ENCODE measurements at places on chromosomes 1 and 21.

GRCh38 chr1:15959827-15960446, 16.0 kb downstream of the ZBTB17 start:
- no peak for DNase-seq

- DNase-seq, result no peak
These were observed 51.6 kb upstream of the KCND3 start for GRCh38 chr1:112040891-112041740.

DNA sequence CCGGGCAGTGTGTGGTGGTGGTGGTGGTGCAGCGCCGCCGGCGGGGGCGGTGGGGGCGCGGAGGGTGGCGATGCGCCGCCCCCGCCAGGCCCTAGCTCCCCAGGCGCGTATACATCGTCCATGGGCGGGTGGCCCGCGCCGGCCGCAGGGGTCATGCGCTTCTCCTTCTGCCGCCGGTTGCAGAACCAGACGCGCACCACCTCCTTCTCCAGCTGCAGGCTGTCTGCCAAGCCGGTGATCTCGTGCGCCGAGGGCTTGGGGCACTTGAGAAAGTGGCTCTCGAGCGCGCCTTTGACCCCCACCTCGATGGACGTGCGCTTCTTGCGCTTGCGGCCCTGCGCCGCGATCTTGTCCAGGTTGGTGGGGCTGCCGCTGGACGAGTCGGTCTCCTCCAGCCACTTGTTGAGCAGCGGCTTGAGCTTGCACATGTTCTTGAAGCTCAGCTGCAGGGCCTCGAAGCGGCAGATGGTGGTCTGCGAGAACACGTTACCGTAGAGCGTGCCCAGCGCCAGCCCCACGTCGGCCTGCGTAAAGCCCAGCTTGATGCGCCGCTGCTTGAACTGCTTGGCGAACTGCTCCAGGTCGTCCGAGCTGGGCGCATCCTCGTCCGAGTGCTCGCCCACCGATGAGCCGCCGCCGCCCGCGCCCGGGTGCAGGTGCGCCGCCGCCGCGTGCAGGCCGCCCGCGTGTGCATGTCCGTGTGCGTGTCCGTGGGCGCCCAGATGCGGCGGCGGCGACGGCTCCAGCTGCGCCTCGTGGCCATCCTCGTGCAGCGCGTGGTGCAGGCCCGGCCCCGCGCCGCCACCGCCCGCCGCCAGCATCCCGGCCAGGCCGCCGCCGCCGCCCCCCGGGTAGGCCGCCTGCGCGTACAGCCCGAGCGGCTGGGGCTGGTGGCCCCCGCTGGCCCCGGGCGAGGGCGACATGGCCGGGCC, 926 bp downstream of the POU3F1 start:
- no peak for DNase-seq

DNA sequence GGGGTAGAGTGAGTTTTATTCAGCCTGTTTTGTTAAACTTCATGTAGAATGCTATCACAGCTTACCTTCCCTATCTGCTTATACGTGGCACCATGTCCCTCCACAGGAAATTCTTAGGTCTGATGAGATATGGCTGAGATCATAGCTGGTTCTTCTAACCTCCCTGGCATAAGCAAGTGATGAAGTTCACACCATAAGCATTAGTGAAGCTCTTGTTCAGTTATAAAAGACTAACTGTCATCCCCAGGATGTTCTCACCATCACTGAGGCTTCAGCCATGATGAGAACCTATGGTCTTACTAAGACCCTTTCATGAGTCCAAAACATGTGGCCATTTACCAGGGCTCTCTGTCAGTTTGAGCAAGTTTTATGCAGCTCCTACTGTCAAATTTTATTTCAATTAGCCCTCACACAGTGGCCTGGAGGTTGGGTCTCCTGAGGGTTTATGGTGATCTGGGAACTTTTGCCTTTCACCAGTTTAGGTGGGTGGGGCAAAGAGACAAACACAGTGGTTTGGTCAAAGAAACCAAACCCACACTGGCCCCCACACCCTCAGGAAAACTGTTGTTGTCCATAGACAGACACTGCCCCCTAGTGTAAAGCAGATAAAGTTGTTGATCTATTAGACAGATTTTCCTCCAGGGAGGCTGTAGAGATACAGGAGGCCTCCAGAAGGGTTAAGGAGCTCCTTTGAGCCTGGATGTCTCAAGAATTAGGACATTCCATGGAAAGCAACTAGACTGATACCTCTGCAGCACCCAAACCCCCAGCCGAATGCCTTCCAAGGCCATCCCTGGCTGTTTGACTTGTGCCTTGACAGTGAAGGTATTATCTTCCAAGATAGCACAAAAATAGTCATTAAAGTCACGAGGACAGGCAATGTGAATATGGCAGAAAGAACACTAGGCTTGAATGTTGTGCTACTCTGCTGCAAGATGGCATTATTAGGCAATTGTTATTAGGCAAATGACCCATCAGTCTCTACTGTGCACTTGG, 5.0 kb downstream of the SLC22A15 start:
- no peak for DNase-seq

GRCh38 chr1:119940697-119941096, 44.4 kb upstream of the ADAM30 start:
- no peak for DNase-seq

- no peak for DNase-seq
These were observed 81.0 kb downstream of the GLIS1 start for GRCh38 chr1:53657891-53658396.

DNA sequence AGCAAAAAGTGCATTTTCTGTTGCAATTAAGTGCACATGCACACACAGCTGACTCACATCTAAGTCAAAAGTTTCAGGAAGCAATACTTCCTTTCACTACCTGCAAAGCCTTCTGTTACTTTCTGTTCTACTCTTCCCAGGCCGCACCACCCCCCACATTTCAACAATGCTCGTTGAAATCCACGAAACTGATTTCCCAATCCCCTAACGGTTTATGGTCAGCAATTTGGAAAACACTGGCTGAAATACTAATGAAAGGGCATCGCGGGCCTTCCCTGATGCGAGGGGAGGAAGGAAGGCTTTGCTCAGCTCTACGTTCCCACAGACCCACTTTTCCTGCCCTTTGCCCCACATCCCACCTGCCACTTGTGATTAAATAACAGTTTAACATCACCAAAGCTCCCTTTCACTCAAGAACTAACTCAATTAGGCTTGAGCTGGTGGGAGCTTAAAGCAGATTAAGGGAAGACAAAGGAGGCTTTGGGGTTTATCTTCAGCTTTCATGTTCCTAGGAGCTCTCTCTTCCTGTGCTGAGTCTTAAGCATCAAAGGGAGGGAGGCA, 243.2 kb upstream of the RAB4A start:
- no peak for DNase-seq

DNA sequence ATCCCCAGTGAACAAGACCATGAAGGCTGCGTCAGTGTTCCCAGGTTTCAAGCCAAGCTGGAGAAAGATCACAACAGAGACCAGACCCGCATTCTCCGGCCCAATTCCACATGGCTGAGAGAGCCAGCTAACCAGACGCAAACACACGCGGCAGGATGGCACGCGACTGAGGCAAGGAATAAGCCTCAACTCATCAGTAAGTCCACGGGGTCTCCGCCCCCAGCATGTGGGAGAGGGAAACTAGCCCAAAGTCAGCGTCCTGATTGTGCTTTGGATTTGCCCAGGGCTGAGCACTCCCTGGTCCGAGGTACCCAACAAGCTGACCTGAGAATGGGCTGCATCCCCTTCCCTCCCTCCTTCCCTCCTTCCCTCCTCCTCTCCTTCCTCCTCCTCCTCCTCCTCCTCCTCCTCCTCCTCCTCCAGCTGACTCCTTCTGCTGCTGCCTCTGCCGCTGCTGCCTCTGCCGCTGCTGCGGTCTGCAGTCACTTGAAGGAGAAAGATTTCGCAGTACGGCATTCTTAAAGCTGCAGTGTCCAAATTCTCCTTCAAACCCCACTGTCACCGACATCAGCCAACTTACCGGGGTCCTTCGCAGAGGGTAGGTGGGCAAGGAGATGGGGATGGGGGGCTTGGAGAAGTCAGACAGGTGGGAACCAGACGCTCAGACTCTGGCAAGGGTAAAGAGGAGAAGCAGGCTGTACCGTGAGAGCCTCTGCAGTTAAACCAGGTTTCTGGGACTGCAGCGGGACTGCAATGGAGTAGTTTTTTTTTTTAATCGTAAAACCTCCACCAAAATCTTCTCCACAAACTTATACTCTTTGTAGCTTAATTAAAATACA, 33.0 kb upstream of the H6PD start:
- DNase-seq, result no peak

DNA sequence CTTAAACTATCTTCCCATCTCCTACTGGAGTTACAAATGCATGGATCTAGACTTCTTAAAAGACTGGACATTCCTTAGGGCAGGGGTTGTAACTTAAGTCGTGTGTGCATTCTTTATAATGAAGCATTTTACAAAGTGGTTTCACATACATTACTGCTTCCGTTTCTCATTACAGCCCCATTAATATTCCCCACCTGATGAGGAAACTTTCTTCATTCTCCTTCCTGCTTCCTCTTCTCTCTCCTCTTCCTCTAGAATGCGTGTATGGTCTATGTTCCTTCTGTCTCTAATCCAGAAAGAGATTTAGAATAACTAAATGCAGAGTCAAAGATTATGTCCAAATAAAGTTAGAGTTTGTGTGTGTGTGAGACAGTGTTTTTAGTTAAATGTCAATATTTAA, 1.8 kb upstream of the CAP1 start:
- no peak for DNase-seq

GRCh38 chr1:206909161-206909882, 12.1 kb downstream of the IL24 start:
- DNase-seq, result no peak

- DNase-seq, result no peak
These were observed 12.6 kb upstream of the SCCPDH start for GRCh38 chr1:246711548-246712003.

DNA sequence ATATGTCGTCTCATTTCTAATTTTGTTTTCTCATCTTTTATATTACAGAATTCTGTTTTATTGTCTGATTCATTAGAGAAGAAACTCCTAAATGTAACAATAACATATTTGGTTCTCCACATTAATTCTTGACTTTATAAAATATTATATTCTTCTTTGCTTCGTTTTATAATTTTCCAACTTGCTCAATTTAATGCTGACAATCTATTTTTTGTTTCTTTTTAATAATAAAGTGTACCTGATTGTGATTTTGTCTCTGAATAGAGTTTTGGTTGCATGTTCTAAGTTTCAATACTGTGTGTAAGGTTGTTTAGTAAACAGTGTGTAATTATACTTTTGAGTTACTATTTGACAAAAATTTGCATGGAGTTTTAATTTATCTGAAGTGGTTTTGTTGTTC, 131.0 kb upstream of the C1orf105 start:
- DNase-seq, result no peak

DNA sequence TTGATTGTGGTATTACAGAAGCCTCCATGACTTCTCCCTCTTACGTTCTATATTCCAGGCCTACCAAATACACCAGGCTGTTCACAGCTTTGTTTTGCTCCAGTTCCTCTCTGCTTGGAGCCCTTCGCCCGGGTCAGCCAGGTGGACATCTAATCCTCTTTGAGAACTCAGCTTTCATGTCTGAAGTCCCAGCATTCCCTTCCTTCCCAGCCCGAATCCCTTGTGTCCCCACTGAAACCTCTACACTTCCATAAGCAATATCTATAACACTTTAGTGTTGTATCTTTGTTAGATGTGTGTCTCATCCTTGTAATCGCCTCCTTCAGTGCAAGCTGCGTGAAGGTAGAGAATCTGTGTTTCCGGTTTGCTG, 1.9 kb downstream of the RNF11 start:
- no peak for DNase-seq

DNA sequence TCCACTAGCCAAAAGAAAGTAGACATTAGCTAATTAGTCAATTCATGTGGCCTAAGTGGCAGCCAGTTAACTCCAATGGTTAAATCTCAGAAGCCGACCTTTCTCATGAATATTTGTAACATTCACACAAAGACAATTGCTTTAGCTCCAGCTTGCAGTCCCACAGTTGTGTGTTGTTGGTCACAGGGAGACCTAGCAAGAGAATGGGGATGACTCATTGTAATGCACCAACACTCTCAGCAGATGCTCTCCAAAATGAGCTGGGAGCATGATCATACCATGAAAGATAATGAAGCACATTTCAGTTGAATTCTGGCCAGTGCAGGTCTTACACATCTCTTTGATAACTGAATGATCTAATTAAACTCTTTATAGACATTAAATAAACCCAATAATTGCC, 160.4 kb downstream of the HLX start:
- no peak for DNase-seq

- DNase-seq, result no peak
These were observed 840.4 kb downstream of the USP25 start for GRCh38 chr21:16570171-16570570.

- DNase-seq, result no peak
These were observed 3.7 kb upstream of the IBA57 start for GRCh38 chr1:228161866-228162265.

DNA sequence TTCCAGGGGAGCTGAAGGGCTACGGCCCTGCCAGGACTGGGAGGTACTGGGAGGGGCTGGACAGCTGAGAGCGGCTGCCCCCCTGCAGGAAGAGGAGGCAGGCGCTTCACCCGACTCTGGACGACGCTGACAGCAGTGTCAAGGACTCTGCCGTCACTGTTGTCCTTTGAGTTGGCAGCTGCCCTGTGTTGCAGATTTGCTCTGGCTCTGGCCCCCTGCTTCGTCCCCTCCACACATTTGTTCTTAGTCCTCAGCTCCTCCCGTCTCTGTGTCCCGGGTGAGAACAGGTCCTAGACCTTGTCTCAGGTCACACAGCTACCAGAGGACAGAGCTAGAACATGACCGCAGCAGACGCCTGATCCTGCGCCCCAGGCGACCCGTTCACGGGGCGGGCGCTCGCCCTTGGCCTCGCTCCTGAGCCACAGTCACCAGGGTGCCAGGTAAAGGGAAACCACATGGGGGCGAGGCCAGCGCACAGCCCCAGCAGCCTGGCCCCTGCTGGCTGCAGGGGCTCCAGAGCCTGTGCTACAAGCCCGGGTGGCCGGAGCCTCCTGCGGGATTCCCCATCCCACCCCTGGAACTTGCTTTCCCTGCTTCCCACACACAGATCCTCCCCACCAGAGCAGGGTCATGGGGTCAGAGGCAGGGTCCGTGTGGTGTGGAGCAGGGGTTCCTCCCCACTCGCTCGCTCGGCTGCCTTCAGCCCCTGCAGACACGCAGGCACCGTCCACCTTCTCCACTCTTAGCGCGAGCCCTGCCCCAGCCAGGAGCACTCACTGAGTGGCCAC, 10.7 kb upstream of the NPHP4 start:
- DNase-seq, result no peak

GRCh38 chr1:193588311-193589082, 402.1 kb upstream of the B3GALT2 start:
- DNase-seq, result no peak
